ENCODE measurements at places on chromosomes 1 and 21.

GRCh38 chr1:178399177-178399728 is 97.5 kb downstream of the CLEC20A start:
- DNase-seq, result no peak

- DNase-seq, result no peak
These were observed 466 bp downstream of the PEX10 start for GRCh38 chr1:2411801-2412394.

- DNase-seq, result no peak
These were observed 57.2 kb downstream of the TNFSF4 start for GRCh38 chr1:173149887-173150286.

GRCh38 chr1:94804442-94804837 is 15.7 kb upstream of the SLC44A3 start:
- no peak for DNase-seq

- DNase-seq, result no peak
These were observed 19.4 kb downstream of the PEA15 start for GRCh38 chr1:160224606-160225005.

- no peak for DNase-seq
These were observed 208.7 kb downstream of the SIPA1L2 start for GRCh38 chr1:232421143-232421796.

DNA sequence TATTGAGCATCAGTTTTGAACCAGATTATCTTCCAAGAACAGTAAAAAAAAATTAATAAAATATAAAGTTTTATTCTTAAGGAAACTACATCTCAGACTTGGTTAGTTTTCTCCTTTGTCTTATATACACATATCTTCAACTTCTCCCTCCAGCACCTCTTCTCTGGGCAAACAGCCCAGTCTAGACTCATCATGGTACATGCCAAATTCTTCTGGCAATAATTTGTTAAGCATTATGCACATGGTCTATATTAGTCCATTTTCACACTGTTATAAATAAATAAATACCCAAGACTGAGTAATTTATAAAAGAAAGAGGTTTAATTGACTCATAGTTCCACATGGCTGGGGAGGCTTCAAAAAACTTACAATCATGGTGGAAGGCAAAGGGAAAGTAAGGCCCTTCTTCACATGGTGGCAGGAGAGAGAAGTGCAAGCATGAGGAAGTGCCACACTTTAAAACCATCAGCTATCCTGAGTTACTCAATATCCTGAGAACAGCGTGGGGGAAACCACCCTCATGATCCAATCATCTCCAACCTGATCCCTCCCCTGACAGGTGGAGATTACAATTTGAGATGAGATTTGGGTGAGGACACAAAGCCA is 108.7 kb upstream of the RNPC3 start:
- DNase-seq, result no peak

DNA sequence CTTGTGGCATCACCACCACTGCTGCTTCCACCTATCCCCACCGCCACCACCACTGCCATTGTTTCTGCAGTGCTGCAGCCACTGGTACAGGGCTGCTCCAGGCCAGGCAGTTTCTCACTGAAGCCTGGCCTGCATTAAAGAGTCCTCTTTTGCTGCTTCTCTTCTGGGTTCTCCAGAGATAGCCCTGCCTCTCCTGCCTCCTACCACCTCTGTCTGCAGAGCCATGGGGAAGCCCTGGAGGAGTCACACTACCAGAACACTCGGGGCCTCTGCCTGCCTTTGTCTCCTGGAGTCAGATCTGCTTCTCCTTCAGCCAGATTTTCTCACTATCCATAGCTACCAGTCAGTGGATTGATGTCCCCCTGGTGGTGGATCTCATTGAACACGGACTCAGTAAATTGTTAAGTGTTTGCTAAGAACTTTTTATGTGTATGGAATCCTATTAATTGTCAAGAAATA is 37.7 kb upstream of the DDAH1 start:
- no peak for DNase-seq

- peak; percentile 88 for DNase-seq
These were observed 95.6 kb downstream of the ASH1L start for GRCh38 chr1:155466996-155467395.

DNA sequence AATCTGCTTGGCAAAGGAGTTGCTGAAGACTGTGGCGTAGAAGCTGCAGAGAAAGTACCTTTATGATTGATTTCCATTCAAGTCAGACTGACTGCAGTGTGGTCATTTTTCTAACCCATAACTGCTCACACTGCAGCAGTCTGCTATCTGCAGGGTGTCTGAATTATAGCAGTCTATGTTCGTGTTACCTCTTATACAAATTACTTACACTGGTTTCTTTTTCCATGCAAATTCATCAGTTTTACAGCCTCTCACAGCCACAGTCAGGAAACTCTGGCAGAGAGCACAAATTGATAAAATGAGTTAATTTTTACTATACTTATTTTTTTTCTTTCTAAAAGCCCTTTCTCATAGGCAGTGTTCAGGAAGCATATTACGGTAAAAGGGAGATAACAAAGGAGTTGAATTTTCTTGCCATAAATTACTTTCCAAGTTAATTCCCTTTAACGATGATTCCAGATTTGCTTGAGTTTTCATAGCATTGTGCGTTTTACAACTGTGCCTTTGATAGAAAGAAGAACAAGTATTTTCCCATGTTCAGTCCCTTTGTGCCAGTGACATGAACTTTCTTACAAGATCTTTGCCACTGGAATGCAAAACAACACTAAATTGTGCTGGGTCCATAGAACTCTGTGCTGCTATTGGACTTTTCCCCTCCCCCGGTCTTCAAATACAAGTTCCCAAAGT is 261.5 kb downstream of the NFIA start:
- no peak for DNase-seq

DNA sequence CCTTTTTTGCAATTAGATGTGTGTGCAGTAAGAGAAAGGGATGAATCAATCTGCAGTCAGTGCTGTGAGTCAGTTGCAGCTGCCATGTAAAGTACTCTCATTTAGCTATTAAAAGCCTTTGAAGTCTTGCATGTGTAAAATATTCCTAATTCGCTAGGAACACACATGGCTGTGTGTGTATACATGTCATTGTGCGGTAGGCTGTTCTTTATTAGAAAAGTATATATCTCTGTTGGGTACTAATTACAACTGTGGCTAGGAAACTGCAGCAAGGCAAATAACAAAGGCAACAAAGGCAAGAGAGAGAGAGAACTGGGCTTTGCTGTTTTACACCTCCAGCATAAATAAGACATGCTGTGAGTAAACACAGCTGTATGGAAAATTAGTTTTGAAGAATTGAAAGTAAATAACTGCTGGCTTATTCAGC is 41.7 kb downstream of the EPB41 start:
- no peak for DNase-seq

- DNase-seq, result no peak
These were observed 11.5 kb downstream of the MEGF6 start for GRCh38 chr1:3599816-3600215.

DNA sequence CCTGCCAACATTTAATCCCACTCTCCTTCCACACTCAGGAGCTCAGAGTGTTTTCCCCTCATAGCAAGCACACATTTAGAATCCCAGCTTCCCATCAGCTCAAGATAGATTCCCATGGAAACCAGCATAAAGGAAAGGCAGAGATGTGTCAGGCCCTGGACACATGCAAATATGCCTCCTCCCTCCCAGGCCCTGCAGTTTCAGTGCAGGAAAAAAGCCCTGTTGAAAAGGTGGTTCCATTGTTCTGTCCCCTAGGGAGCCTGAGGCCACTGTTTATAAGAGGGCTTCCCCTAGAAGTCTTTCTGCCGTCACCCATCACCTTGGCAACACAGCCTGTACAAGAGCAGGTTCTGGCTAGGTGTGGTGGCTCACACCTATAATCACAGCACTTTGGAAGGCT is 3.6 kb downstream of the CACNA1S start:
- DNase-seq, result no peak

GRCh38 chr1:53964109-53964508 is 18.0 kb downstream of the LRRC42 start:
- no peak for DNase-seq

- DNase-seq, result no peak
These were observed 602 bp downstream of the KIAA0319L start for GRCh38 chr1:35556484-35557117.

GRCh38 chr1:226407497-226408284 is at the start of gene PARP1:
PARP1 (minus strand) TSS chr1:226408093; CDS start chr1:226407929, 164 bp downstream.
- DNase-seq, result no peak

DNA sequence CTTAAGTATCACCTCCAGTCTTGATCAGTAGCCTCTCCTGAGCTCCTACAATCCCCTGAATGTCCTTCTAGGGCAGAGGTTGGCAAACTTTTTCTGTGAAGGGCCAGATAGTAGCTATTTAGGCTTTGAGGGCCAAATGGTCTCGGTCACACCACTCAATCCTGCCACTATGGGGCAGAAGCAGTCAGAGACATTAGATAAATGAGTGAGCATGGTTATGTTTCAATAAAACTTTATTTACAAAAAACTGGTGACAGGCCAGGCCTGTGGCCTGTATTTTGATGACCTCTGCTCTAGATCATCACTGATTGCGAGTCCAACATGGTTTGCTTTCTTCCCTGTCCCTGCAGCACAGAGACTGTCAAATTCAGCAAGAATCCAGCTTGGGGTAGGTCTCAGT is 36.3 kb downstream of the LRP8 start:
- DNase-seq, result no peak

DNA sequence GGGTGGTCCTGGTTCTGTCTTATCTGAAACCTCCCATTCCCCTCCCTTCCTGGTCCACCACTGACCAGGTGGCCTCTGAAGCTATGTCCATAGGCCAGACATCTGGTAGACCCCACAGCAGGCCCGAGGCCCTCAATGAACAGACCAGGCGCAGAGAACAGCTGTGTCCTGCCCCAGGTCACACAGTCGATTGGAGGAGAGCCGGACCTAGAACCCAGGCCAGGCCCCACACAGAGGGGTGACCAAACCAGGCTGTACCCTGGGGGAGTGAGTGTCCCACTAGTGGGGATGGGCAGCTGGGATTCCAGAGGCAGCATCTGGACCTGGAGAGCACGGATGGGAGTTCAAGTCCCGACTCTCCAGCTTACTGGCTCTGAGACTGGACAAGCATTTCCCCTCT is 29.2 kb downstream of the RNU1-1 start:
- DNase-seq, result no peak

- no peak for DNase-seq
These were observed 127.8 kb upstream of the FMN2 start for GRCh38 chr1:239963856-239964255.

DNA sequence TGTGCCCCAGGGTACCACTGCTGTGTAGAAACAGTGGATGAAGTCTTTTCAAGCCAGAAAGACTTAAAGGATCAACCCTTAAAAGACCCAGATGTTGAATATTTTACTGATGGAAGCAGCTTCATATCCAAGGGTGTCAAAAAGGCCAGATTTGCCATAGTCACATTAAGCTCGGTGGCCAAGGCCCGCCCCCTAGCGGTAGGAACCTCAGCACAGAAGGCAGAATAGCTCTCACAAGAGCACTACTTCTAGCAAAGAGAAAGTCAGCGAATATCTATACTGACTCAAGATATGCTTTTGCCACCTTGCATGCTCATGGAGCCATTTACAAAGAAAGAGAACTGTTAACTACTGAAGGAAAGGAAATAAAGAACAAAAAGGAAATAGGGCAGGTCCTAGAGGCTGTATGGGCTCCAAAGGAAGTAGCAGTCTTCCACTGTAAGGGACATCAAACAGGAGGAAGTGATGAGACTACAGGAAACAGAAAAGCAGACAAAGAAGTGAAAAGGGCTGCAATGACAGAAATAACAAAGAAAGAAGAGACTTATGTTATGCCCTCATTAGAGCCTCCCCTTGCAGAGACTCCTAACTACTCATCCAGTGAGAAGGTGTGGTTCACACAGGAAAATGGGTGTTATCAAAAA is 90.5 kb downstream of the LIPI start:
- no peak for DNase-seq

GRCh38 chr21:30882866-30883597 is 1.7 kb upstream of the KRTAP11-1 start:
- no peak for DNase-seq

DNA sequence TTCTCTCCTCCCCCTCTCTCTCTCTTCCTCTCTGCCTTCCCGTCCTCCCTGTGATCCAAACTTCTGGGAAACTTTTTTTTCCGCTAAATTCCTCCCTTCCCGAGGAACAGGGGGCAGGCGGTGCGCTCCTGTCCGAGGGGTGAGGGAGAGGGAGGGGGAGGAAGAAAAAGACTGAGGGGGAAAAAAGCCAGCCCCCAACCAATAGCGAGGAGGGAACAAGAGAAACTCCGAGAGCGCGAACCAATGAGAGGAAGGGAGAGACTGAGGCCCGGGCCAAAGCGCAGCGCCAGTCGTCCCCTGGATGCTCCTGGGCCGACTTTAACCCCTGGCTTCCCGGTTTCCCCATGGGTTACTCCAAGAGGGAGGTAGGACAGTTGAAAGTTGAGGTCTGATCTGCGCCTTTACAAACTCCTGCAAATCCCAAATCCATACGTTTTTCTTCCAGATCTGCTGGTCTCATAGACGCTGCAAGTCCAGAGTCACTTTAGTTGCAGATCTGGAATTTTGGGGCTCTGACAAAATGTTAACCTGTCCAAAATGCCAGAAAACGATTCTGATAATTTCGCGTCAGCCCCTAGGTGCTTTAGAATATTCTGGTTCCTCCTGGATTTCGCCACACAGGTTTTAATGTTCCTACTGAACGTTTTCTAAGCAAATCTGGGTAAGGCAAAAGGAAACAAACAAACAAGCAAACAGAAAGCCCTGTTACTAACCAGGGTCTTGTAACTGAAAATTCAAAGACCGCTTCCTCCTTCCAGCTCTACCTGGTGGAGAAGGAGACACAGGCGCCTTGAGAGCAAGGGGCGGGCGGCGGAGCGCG is at the start of gene TBX15:
Gene TBX15 (minus strand): TSS at position 158 of the 820 bp plus-strand sequence. CDS start 548 bp downstream, outside the sequence.
- no peak for DNase-seq

GRCh38 chr1:101704895-101705294 is 291.8 kb downstream of the OLFM3 start:
- no peak for DNase-seq

DNA sequence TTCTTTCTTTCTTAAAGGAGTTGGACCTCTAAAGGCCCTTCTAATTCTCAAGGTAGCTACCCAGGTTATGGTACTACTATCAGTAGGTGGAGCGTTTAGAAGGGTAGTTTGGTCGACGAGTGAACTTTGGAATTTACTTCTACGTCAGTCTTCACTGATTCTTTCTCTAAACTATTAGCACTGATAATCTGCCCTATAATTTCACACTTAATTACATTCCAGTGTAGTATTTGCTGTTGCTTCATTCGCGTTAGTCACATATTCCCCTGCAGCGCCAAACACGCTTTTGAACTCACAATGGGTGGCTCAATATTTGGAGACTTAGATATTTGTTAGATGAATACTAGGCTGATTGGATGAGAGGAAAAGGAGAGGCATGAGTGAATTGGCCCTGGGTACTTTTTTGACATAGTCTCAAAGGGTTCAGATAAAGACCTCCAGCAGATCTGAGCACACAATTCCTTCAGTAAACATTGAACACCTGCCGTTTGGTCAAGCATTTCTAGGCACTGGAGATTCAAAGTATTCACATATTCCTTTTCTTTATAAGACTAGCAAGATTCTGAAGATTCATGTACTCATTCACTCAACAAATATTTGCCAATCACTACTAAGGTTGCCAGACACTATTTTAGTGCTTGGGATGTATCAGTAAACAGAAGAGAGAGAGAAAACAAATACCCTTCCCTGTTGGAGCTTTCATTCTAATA is 929 bp upstream of the FOXJ3 start:
- DNase-seq, result no peak
